ENCODE measurements at places on chromosomes 4 and X.
A peak's percentile ranks its signal among the peaks of the same experiment; 100 is the strongest.

DNA sequence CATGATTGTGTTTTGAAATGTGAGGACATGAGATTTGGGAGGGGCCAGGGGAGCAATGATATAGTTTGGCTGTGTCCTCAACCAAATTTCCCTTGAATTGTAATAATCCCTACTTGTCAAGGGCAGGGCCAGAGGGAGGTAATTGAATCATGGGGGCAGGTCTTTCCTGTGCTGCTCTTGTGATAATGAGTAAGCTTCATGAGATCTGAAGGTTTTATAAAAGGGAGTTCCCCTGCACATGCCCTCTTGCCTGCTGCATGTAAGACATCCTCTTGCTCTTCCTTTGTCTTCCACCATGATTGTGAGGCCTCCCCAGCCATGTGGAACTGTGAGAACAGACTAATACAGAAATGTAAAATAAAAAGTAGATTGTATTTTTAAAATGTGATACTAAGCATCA, 1294.9 kb downstream of the ADGRL3 start:
- DNase-seq: no peak

- no peak for DNase-seq
These were observed 227.8 kb upstream of the GATB start for GRCh38 chr4:151988591-151988990.

GRCh38 chrX:40201329-40201885, 103.6 kb upstream of the BCOR start:
- DNase-seq: no peak

DNA sequence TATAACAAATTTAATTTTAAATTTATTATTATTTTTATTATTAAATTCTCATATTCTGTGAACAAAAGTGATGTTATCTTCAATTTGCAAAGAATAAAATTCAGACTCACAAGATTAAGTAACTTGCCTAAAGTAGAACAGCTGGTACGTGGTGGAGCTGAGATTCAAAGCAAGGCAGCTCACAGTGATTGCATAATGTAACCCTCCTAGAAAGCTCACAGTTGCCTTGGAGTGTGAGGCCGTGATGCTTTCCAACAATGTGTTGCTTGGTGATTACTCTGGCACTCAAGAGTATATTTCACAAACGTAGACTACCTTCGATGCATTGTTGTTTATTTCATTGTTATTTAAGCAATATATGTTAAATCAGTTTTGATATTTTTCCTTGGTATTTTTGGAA, 1039.2 kb upstream of the PABPC4L start:
- no peak for DNase-seq

DNA sequence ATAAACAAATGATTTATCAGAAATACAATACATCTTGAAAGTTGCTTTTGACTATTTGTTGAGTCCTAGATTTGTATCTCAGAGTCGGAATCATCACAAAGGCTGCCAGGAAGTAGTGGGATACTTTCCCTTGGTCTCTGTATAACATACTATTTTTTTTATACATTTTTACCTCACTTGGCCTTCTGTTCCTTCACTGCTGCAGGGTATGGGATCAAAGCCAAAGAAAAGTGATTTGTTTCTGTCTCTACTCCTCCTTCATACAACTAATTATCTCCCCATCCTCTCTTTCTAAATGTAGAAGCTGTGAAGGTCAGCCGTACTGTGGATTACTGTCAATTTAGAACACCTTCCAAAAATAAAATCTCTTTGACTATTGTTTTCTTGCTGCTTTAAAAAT, 24.9 kb downstream of the PALLD start:
- DNase-seq: peak; percentile 33

DNA sequence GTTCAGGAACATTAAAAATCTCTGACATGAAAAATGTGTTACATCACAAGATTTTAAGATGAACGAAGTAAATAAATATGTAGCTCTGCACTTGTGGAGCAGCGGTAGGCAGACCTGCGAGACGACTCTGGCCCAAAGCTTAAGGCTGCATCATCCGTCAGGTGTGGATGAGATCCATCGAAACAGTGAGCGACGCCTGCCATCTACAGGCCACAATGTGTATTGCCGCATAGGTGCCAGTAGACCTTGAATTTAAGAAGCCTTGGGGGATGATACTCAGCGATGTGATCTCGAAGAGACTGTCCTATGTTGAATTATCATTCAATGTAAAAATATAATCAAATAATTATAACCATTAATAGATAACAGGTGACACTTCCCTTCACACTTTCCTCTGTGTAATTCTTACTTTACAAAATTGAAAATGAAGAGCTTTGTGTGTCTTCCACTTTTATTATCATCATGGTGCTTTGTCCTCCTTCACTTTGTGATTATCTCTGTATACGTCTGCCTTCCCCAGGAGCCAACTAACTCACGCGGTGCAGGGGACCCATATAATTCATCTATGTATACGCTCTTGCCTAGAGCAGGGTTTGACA, 851.0 kb downstream of the RAB28 start:
- DNase-seq: peak; percentile 93

DNA sequence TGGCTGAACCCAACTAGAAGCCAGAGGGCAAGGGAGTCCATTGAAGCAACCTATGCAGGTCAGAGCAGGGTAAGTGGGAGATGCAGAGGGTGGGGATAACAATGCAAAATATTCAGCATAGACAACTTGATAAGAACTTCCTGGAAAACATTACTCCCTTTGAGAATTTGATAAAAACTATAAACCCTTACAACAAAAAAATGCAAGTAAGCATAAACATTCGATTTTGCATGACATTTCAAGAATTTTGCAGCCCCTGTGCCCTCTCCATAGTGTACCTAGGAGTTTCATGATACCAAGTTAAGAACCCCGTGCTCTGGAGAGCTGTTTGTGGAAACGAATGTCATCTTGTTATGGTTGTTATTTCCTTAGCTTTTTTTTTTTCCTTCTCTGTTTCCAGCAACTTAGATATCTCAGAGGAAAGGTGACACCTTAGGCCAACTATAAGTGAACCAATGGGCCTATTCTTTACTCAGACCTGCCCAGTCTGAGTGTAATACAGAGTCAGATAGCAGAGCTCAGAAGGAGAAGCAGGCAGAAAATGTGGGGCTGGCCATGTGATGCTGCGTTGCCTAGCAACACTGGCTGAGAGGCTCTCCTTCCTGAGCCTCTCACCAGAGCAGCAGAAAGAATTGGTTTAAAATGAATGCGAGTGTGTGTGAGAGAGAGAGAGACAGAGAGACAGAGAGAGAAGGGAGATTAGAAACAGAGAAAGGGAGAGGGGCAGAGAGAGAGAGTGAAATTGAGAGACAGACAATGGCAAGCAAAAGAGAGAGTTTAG, 36.7 kb upstream of the GABRQ start:
- DNase-seq: peak; percentile 76

- peak; percentile 74 for DNase-seq
These were observed 31.7 kb downstream of the COQ2 start for GRCh38 chr4:83252782-83253405.

- no peak for DNase-seq
These were observed 235.4 kb downstream of the MGST2 start for GRCh38 chr4:139900964-139901376.

GRCh38 chrX:40418146-40418812, 162.5 kb upstream of the ATP6AP2 start:
- no peak for DNase-seq

- DNase-seq: no peak
These were observed 150.4 kb upstream of the SMIM10 start for GRCh38 chrX:134840370-134840769.

- peak; percentile 46 for DNase-seq
These were observed 12.3 kb downstream of the NAT8L start for GRCh38 chr4:2071252-2071911.

DNA sequence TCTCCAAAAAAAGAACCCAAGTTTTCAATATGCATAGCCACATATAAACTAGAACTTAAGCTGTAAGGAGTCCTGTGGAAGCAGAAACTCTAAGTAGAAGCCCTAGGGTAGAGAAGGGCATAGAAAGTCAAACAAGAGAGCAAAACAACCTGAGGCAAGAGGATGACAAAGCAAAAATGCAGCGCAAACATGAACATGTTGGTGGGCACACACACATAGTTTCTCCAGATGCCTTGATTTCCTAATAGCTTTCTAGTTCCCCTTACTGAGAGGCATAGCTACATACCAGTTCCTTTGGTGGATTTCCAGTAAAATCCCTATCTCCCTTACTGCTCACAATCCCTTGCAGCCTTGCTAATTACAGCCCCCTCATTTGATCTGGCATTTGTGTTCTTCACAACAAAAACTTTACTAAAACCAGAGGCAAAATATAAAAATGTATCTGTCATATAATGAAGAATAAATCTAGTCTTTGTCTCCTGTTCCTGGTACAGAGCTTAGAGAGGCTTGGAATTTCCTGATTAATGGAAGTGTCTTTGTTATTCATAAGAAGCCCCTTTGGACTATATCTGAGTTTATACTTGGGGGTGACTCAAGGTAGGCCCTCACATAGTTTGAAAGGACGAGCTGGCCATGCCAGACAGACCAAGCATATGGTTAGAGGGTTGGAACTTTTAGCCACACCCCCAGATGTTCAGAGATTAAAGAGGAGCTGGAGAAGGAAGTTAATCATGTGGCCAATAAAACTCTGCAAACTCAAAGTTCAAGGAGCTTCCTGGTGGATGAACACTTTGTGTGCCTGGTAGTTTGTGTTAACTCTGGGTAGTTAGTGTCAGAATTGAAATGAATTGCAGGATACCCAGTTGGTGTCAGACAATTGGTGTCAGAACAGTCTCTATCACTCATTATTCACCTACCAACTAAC, 52.7 kb upstream of the ZCCHC13 start:
- no peak for DNase-seq

GRCh38 chr4:133102043-133102442, 47.1 kb upstream of the PCDH10 start:
- no peak for DNase-seq

DNA sequence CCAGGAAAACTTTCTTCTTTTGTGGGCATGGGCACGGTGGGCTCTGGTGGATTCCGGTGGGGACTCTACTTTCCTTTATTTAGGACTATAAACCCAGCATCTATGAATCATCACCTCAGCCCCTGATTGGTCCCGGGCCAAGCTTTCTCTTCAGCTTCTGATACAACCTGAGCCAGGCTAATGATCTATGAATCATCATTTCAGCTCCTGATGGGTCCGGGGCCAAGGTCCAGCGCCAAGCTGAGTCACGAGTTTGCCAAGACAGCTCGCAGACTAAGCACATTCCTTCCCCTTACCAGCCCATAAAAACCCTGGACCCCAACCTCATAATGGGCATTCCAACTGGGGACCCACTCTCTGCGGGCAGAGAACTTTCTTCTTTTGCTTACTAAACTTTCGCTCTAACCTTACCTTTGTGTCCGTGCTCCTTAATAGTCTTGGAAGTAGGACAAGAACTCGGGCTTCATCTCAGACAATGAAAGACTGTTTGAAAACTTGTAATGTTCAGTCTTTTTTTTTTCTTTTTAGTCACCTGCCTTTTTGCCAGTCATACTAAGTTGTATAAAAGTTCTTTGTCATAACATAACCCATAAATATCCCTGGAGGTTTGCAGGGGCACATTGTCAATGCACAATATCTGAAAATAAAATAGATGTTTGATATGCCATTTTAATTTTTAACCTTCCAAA, 904.9 kb upstream of the EPHA5 start:
- no peak for DNase-seq

- no peak for DNase-seq
These were observed 122.5 kb upstream of the LDB2 start for GRCh38 chr4:17020901-17021300.

GRCh38 chr4:23242962-23243361, 550.2 kb downstream of the GBA3 start:
- no peak for DNase-seq

DNA sequence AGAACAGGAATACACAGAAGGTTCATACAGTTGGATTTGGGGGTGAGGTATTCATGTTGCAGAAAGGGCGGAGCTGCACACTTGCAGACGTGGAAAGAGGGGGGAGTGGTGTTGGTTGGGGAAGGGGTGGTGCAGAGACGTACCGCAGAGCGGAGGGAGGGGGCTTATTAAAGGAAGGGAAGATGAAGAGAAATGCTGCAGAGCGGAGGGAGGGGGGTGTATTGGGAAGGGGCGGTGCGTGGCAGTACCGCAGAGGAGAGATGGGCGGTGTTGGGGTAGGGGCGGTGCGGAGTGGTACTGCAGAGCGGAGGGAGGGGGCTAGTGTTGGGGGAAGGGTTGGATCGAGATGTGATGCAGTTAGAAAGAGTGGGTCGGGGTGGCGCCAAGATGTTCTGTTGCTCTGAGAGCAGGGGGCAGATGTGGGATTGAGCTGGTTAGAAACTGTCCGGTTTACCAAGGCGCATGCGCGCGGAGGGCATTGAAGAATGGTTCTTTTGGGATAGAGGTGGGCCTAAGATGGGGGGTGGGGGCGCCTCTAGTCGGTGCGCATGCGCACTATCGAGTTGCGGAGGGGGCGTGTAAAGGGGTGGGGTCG, 900 bp downstream of the TRO start:
- peak; percentile 89 for DNase-seq

GRCh38 chr4:6290256-6290655, 20.6 kb downstream of the WFS1 start:
- DNase-seq: no peak

DNA sequence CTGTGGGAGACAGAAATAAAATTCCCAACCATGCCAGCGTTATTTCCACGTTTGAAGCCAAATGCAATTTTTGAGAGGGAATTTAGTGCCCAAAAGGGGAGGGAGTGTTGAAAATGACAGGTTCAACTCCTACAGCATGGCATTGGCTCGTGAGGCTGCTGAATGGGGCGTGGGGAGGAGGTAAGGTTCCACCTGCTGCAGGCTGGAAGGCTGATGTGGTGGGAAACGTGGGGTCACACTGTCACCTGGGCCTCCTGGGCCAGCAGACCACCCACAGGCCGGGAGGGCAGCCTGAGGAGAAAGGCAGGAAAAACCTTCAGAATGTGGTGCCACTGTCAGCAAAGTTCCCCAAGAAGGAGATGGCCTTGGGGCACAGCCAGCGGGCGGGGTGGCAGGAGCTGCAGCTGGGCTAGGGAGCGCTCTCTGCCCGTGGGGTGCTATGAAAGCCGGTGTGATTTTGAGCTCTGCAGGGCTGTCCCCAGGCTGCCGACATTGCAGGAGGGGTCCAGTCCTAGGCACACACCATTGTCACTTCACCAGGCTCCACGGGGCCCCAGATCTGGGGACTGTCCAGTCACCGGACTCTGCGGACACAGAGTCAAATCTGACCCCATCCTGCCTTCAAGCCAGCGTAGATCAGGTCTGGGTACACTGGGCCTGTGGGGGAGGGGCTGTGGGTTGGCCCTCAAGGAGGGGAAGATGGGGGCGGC, 19.6 kb downstream of the MSANTD1 start:
- no peak for DNase-seq

GRCh38 chr4:152045807-152046571, 285.2 kb upstream of the GATB start:
- DNase-seq: peak; percentile 86

GRCh38 chr4:138861135-138861534, 154.4 kb upstream of the NOCT start:
- no peak for DNase-seq

- peak; percentile 2 for DNase-seq
These were observed 800.2 kb upstream of the FTHL17 start for GRCh38 chrX:31872007-31872406.

- no peak for DNase-seq
These were observed 23.9 kb downstream of the SRD5A3 start for GRCh38 chr4:55369968-55370367.

DNA sequence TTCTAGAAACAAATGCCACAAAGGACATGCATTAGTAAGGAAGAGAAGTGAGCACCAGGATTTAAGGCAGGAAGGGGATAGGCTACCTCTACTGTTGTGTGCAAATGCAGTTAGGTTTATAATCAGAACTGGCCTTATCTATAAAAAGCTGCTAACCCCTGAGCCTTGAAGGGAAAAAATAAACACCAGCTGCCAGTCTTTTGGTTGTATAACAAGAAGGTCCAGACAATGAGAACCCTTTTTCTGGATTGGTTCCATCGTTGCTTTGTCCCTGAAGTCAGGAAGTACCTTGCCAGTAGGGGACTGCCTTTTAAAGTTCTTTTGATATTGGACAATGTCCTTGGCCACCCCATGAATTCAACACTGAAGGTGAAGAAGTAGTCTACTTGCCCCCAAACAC, 126.7 kb upstream of the OTUD4 start:
- no peak for DNase-seq
